ENCODE measurements at places on chromosomes 3 and 15.

DNA sequence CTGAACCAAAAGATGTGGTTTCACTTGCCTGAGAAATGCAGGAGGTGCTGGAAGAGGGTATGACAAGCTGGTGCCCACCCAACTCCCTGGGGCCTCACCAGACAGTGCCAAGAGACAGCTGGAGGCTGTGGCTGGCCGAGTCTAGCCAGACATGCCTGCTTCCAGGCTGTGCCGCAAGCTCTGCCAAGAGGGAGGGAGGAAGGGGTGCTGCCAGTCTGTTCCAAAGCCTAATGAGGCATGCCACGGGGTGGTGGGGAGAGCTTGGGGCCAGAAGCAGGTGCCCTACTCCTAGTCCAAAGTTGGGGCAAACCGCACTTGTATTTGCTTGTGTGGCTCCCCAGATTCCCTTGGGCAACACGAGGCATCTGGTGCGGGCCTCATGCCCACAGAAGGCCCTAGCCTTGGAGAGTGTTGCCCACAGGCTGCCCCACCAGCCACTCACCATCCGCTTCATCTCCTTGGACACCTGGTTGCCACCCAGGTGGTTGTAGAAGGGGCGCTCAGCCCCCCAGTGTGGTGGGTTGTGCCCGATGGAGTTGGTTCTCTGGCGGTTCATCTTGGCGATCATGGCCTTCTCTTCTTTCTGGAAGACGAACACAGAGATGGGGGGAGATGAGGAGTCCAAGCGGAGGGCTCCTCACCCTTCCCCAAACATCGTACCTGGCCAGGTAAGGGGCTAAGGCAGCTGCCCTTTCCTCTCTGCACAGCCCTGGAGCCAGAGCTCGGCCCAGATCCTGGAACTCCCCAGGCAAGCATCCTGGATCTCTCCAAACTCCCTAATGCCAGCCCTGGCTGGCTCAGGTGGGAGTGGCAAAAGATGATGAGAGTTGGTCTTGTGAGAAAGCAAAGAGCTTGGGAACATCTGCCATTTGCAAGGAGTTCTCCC lies 123.4 kb downstream of the SEC22A start:
- no peak for DNase-seq

DNA sequence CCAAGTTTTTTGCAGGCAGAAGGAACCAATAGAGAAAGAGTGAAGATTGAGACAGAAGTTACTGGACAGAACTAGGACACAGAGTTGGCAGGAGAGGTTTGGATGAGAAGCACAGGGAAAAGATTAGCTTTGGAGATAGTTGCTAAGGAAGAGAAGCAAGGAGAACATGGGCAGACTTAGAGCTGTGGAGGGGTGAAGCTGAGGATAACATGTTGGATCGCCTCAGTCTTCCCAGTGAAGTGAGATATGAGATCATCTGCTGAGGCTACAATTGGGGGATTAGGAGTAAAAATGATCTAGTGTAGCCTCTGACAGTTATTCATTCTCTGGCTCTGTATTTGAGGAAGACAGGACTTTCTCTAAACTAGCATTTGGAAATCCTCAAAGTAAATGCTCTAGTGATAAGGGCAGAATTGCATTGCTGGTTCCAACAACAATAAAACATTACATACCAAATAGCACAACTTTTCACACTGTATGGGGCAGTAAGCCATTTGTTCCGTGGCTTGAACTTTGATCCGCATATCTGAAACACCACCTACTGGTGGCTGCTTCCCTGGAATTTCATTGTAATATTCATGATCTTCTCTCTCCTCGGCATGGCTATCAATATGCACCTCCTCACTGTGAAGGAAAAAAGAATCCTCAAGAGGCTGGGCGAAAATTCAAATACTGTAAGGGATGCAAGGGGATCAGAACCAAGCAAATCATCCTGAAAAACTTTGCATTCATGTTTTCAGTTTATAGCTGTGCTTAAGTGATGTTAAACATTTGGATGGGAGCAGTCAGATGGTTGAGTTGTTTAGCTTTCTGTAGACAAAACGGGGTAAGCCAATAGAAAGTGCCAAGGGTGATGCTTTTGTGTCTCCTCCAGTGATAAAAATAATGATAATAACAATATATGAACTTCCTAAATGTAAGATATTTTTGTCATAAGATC lies 22.2 kb upstream of the EID1 start:
- DNase-seq: peak; percentile 35

GRCh38 chr3:177606891-177607290 lies 409.6 kb upstream of the TBL1XR1 start:
- no peak for DNase-seq

GRCh38 chr3:12611117-12611516 lies 52.8 kb downstream of the RAF1 start:
- DNase-seq: no peak

DNA sequence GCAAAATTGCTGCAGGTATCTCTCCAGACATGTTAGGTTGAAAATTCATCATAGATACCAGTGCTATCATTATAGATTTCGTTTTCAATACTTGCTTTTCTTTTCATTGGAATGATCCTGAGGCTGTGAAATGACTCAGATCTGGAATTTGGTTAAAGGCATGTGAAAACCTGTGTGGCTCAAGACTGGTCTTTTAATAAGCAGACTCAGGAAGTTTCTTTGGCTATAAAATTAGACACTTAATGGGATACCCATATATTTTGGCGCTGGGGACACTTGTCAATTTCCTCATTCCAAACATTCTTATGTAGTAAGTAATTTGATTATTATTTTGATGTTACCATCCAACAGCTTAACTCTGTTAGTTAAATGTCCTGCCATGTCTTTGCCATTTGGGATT lies 1041.1 kb upstream of the GBE1 start:
- no peak for DNase-seq

- DNase-seq: no peak
Measured at GRCh38 chr3:140031170-140031569, 96.2 kb downstream of the CLSTN2 start.

- no peak for DNase-seq
Measured at GRCh38 chr3:73418681-73419080, 206.1 kb downstream of the PDZRN3 start.

GRCh38 chr15:99495430-99496301 lies 70.1 kb upstream of the MEF2A start:
- DNase-seq: no peak

- DNase-seq: no peak
Measured at GRCh38 chr3:70740872-70741271, 428.4 kb upstream of the MDFIC2 start.

DNA sequence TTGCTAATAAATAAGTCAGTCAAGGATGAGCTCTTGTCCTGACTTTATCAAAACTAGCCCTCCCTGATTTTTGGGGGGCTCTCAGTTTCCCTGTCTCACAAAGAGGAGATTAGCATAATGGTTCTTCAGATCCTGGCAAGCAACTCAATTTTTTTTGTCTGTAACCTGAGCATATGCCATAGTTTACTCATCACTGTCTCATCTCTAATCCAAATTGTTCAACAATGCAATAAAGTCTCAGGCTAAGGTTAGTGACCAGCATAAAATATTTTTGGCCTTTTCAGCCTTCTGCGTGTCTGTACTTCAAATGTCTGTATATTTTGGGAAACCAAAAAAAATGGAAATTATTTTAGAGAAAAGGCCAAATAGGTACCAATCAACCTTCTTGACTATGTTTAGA lies 465.6 kb upstream of the TPRG1 start:
- no peak for DNase-seq

GRCh38 chr15:72827226-72827625 lies 43.7 kb upstream of the ADPGK start:
- no peak for DNase-seq

GRCh38 chr3:186453531-186453930 lies 90.6 kb downstream of the CRYGS start:
- DNase-seq: no peak

DNA sequence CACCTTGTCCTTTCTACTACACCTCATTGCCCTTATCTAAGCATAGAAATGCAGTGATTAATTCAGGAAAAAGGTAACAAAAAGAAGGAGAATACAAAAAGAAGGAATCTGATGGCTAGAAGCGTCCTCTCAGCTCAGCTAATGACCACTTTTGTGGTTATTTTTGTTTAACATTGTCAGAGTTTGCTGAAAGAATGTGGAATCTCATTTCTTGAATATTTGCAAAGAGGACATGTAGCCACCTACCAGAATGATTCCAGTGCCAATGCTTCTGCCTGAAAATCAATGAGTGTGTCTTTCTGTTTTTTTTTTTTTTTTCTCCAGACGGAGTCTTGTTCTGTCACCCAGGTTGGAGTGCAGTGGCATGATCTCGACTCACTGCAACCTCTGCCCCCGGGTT lies 24.5 kb downstream of the NANOGP8 start:
- no peak for DNase-seq

GRCh38 chr3:131903988-131904415 lies 130.8 kb downstream of the CPNE4 start:
- no peak for DNase-seq

DNA sequence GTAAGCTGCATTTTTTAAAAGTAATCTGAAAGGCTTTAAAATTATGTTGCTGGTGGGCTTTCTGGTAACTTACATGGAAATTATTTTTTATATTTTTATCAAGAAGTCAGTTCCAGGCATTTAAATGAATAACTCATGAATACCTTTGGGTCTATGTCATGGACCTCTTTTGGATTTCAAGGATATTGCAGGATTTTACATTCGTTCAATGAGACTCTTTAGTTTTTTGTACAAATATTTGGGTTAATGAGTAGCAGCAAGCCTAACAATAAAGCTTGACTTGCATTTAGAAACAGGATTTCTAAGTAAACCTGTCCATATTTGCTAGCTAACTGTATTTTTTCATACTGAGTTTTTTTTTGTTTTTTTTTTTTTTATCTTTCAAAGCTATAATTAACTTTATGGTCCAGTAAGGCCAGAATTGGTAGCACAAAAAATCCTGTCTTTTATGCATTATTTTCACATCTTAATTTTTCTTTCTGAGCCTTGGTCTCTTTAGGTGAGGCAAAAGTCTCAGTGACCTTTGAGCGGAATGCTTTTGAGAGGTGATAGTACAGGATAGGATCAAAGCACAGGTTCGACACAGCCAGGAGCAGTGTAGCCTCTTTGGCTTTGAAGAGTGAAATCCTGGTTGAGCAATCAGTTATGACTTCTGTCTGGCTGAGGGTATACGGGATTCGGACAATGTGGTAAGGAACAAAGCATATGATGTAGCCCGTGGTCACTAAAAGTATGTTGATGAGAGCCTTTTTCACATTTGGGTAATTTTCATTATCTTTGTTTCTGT lies 4.8 kb downstream of the GPR171 start:
- DNase-seq: no peak

- no peak for DNase-seq
Measured at GRCh38 chr3:56725175-56725574, 42.1 kb upstream of the TASOR start.

DNA sequence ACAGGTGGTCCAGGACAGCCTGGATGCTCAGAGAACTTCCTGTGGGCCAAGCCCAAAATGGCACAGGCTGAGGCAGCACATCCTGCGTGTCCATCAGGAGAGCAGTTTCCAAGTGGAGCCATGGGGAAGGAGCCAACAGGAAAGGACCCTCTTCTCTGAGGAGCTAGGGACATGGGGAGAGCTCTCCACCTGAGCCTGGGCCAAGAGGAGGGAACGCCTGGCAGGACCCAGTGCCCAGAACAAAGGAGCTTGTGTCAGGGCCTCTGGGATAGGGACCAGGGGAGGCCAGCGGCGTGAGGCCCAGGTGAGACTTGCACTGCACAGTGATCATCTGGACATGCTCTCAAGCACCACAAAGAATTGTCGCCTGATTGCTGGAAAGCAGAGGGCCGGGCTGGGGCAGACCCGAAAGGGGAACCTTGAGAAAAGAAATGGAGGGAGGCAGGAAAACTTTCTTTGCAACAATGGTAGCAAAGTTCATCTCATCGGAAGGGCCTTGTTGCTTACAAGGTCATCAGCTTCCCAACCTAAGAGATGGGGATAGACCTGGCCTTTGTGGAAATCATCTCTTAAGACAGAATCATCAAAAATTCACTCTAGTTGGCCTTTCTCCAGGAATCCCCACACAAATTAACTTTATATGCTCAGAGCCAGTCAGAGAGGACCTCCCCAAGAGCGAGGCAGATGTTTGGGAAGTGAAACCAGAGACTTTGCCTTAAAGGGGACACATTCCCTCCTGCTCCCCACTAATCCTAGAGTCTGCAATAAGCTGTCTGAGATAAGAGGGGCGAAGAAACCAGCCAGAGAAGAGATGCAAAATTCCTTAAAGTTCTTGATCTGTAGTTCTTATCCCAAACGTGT lies 47.7 kb upstream of the HES1 start:
- DNase-seq: no peak

DNA sequence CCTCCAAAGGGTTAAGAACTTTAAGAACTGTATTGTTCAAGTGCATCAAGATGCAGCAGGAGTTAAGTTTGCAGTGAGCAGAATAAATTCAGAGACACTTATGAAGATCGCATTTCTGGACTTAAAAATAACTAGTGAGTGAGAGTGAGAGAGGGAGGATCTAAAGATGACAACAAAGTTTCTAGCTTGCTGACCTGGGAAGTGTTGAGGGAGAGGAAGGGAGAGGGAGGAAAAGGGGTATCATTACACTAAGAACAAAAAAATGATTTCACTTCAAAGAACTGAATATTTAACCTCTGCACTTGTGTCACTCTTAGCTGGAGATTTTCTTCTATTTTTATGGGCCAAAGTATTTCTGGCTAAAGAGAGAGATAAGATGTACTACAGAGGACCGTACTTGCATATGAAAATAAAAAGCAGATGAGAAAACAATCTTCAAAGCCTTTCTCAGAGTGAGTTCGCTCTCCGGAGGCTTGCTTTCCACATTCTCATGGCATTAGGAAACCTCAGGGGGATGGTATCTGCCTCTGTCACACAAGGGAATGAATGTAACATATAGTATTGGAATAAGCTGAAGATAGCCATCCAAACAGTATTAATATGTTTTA lies 91.4 kb upstream of the TJP1 start:
- DNase-seq: no peak

- DNase-seq: no peak
Measured at GRCh38 chr15:95549168-95549738, 781.2 kb upstream of the NR2F2 start.

DNA sequence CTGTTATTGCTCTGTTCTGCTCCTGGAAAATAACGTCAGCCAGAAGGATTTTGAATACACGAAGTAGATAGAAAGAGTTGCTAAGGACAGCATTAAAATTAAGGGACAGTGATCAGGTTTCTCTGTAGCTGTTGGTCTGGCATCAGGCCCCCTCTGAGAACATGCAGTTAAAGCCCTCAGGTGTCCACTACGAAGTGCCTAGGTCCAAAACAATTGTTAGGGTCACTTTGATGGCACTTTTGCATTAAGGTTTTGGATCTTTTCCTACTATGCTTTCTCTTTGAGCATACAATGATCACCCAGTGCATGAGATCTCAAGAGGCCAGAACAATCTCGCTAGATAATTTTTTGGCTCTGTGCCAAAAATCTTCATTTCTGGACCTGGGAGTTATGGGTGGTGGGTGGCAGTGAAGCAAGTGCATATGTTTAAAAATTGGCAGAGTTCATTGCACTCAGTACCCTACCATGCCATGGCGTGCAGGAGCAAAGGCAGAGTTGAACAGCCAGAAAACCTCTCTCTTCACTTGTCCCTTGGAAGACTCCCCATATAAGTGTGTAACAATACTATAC lies 797.6 kb downstream of the ROBO2 start:
- DNase-seq: no peak

GRCh38 chr3:99648101-99648500 lies 9.7 kb downstream of the COL8A1 start:
- no peak for DNase-seq

- peak; percentile 5 for DNase-seq
Measured at GRCh38 chr3:183584246-183584913, 28.9 kb upstream of the KLHL6 start.

- no peak for DNase-seq
Measured at GRCh38 chr3:119302697-119303551, 8.7 kb downstream of the ARHGAP31 start.
